ENCODE measurements at places on chromosomes 2 and 18.

DNA sequence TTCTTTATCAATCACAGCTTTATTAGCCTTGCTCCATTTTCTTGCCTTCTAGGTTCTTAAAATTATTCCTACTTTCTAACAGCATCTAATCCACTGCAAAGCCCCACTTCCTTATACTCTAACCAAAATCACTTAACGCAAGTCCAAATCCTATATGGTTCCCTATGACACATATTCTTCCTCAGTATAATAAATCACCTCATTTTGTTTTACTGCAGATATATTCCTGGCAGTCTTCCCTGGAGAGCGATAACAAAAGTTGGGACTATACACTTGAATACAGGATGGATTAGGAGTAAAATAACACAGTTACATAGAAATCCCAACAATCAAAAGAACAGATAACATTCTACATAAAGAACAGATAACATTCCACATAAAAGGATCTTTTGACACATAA lies 144.8 kb downstream of the ATAD2B start:
- DNase-seq: no peak

- no peak for DNase-seq
These were observed 14.1 kb downstream of the EMX1 start for GRCh38 chr2:72931280-72931910.

DNA sequence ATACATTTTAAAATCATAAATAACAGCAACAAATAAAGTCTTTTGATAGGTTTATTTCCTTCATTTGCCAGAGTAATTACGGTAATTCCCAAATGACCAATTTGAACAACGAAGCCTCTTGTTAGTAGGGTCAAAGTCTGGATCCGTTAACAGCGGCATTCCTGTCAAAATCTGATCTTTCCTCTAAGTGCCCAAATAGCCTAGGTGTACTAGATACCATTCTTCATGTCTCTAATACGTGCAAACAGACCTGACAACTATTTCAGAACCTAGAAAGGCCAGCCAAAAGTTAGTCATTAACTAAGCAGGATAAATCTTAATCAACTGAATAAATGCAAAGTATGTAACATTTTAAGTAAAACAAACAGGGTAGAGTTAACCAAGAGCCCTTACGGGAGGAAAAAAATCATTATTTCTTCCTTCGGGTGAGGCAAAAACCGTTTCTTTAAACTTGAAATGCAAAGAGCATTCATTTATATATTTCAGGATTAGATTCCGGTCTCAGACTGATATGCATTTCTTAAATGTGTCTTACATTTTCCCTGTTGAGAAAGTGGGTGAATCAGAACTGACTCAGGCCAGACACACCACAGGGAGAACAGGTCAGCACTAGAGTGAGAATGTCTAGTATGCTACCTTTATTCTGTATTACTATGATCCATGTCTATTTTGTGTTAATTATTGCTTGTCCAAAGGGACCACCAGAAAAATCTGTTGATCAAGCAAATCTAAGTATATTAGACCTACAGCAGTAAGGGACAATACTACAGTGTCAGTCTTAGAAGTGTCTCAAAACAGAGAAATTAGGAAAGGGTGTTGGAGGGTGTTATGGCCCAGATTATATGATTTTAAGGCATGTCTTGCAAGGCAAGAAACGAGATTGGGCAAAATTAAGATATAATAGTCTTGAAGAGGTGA lies 141.5 kb upstream of the NDUFV2 start:
- DNase-seq: no peak

- DNase-seq: no peak
These were observed 430.6 kb upstream of the TNP1 start for GRCh38 chr2:217290467-217290866.

All from stimulated activated CD8-positive, alpha-beta memory T cell treated with anti-CD3 and anti-CD28 coated beads, Interleukin-7, amount 100 ng/mL, for 1 hour (primary cell).